ENCODE measurements at places on chromosomes 6 and 20. TPM values are rescaled to one million over a fixed set of nuclear protein-coding genes. Genes with fewer than 3 reads are reported as not detected.

GRCh38 chr6:35368038-35368887 is 25.9 kb downstream of the PPARD start:
- H3K4me1 ChIP-seq, result peaks cover 47% of the 10 kb centered on the region
- no peak overlapping the region for H3K27ac ChIP-seq
- DNase-seq, result no peak
- no peak overlapping the region for H3K4me3 ChIP-seq

DNA sequence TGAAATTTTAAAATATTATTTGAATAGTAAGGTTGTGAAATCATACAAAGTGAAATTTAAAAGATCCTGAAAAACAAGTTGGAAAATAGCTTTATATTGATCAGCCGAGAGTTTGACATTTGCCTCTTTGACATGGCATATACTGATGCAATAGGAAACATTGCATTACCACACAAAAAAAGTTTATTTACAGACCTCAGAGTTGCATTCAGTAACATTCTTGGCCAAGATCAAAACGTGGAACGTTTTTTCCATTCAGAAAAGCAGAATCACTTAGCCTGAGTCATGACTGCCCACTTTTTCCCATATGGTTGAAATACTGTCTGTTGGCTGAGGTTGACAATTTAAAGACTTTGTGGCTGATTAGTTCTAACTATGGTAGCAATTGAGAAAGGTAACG is 55.1 kb upstream of the BACH2 start:
- no peaks in the 10 kb centered on the region for H3K36me3 ChIP-seq
- H3K4me1 ChIP-seq, result no peaks in the 10 kb centered on the region
- no peak overlapping the region for H3K4me3 ChIP-seq
- no peak for DNase-seq

SEL1L2 gene
- total RNA-seq, result not detected

MAS1 gene
- total RNA-seq, result not detected

Data from esophagus squamous epithelium (tissue), 5 donors.